Activated naive CD4-positive, alpha-beta T cell treated with anti-CD3 and anti-CD28 coated beads for 36 hours (primary cell): ENCODE measurements at places on chromosomes 16 and 17. TPM values are rescaled to one million over a fixed set of nuclear protein-coding genes. Genes with fewer than 3 reads are reported as not detected.

Gene RRAD
- total RNA-seq = not detected

GRCh38 chr17:19583871-19584270, 50.2 kb downstream of the SLC47A1 start:
- no peak overlapping the region for H3K4me3 ChIP-seq
- no peaks in the 10 kb centered on the region for H3K36me3 ChIP-seq
- no peak for DNase-seq
- H3K27me3 ChIP-seq = peaks cover 24% of the 10 kb centered on the region

DNA sequence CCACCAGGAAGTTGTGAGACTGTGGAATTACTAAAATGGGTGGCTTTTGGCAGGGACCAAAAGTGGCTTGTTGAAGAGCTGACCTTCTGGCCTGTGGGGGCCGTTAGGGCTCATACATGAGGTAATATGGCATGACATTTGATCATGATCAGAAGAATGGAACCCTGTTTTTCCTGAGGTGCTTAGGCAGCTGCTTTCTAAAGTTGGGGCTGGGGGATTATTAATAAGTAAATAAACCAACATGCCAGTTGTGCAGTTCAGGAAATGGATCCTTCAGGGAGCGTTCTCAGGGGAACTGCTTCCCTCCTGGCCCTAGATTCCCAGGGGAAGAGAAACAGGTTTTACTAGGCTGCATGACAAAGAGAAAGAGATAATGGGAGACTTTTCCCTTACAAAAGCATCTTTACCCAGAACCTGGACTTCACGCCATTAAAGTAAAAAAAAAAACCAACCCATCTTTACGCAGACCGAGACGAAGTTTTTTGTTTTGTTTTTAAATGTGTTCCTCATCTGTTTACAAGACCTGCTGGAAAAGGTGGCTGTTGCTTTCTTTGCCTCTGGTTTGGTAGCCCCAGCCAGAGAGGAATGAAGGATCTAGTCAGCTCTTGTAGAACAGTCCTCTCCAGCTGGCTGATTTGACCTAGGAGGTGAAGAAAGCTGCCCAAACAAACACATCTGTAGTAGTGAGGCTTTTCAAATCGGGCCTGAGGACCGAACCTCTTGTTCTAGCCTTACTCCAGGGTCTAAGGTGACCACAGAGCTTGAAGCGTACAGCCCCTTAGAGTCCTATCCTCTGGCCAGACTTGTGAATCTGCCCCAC, 22.7 kb downstream of the YPEL2 start:
- H3K4me1 ChIP-seq = peaks cover 53% of the 10 kb centered on the region
- no peaks in the 10 kb centered on the region for H3K27me3 ChIP-seq
- no peak overlapping the region for H3K27ac ChIP-seq
- H3K4me3 ChIP-seq = no peak overlapping the region
- no peak for DNase-seq

Gene C17orf100
- total RNA-seq = 1.2 TPM

Gene CCL2
- not detected for total RNA-seq

DNA sequence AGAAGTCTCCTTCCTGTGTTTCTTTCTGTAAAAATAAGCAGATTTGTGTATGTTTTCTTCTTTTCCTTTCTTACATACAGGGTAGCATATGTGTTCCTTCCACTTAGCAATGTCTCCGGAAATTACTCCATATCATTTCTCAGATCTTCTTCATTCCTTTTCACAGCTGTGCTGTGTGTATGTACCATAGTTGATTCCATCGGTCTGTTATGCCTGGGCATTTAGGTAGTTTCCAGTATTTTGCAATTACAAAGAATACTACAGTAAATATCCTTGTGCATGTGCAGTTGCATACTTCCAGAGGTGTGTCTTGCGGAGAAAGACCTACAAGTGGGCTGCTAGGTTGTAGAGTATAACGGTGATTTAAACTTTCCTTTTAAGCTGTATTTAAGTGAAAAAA, 69.8 kb downstream of the CLEC16A start:
- H3K4me3 ChIP-seq = no peak overlapping the region
- no peaks in the 10 kb centered on the region for H3K27me3 ChIP-seq
- H3K4me1 ChIP-seq = no peaks in the 10 kb centered on the region
- DNase-seq = no peak
- no peak overlapping the region for H3K27ac ChIP-seq
